ENCODE measurements at places on chromosomes 16 and 17.
A peak's percentile ranks its signal among the peaks of the same experiment; 100 is the strongest.

DNA sequence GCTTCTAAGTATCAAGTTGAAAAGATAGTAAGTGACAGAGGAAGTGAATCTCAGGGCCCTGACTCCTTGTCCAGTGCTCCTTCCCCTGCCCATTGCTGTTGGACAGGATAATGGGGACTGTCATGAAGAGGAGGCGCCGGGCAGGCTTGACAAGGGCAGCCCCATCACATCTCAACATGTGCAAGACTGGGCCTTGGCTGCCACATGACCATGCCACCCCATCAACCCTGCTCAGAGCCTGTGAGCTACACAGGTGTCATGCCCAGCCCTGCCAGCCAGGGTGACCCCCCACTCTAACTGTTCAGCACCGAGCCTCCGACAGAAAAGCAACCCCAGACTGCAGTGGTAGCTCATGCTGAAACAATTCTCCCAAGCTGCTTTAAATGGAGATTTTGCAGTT, 171.6 kb downstream of the C16orf78 start:
- DNase-seq: no peak

DNA sequence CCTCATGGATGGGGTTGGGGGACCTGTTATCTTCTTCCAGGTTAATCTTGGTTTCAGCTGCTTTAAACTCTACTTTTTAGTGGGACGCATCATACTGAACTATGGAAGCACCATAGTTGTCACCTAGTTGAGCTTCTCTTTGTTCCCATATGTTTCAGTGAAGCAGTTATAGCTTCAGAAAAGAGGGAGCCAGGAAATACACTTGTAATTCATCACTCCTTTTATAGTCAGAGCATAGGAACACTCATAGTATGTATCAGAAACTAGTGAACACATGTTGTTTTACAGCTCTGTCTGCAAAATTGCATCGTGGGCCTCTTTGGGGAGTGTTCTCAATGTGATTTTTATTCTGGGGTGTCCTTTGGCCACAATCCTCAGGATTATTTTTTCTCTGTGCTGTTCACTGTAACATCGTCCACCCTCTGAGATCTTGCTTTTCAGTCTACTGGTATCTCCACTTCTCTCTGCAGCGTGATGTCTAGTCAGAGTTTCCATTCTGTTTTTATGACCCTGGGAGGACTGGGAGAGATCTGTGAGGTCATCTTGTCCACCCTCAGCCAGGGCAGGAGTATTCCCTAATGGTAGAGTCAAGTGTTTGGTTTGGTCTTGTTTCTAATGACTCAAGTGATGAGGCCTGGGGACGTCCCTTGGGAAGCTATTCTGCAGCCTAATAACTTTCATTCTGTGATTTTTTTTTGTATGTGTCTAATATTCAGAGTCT, 585.4 kb downstream of the WWOX start:
- DNase-seq: no peak

- no peak for DNase-seq
These were observed 2.5 kb downstream of the HS3ST2 start for GRCh38 chr16:22816475-22816874.

DNA sequence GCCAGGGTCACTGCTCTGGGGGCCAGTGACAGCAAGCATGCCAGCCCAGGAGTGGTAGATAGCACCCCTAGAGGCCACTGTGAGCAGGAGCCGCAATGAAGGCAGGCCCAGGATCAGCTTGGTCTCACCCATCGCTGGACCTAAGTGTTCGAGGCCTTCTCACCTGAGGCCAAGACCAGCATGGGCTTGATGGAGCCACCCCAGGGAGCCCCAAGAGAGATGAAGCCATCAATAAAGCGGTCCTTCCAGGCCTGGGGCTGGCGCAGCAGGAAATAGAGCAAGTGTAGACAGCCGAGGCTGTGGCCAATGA, 1.8 kb downstream of the LCAT start:
- peak; percentile 79 for DNase-seq

- no peak for DNase-seq
These were observed 17.4 kb downstream of the ZNF276 start for GRCh38 chr16:89738538-89739317.

GRCh38 chr17:32656886-32657285, 170.1 kb downstream of the CDK5R1 start:
- DNase-seq: no peak

GRCh38 chr16:56641166-56641565, 2.7 kb downstream of the MT1A start:
- DNase-seq: no peak

DNA sequence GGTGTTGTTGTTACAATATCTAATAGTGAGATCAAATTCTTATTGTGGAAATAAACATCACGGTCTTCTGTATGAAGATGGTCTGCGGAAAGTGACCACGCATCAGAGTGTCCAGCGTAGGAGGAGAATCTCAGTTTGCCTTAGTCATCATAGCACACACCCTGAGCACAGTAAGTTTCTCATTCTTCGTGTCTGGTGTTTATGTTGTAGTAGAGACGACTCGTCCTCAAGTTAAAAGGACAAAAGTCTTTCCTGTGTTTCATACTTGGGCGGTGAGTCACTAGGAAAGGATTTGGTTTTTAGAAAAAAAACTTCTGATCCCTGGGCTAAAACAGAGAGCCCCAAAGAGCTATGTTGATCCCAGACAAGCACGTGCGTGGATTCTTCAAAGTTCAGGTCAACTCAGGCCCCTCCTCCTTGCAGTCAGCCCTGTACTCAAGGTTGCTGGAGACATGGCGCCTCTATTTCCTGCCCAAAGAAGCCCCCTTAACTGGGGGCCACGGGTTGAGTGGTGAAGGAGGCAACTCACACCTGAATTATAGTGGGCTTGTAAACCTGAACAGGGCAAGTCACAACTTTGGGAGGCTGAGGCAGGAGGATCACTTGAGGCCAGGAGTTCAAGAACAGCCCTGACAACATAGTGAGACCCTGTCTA, 170.4 kb downstream of the ZFHX3 start:
- peak; percentile 62 for DNase-seq

- no peak for DNase-seq
These were observed 53.9 kb downstream of the MYO1D start for GRCh38 chr17:32822996-32823395.

DNA sequence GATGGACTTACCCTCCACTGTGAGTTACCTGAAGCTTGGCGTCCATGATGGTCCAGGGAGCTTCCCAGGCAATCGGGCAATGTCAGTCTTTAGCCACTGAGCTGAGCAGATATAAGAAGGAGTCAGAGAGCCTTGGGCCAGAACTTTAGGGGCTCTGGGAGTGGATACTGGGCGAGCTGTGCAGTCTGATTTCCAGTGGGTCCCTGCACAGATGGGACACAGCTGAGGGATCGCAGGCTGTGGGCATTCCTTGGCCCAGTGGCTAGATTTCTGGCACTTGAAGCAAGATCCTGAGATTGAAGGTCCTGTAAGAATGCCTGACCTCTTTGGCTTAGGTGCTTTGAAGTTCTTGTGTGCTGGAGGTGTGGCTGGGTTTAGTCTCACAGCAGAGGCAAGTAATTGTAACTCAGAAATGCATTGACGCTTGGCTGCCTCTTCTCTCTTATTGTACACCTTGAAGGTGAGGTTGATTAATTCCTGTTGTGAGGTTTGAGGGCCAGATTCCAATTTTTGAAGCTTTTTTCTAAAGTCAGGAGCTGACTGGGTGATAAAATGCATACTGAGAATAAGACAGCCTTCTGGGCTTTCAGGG, 2283.8 kb downstream of the TP53TG3F start:
- DNase-seq: no peak

DNA sequence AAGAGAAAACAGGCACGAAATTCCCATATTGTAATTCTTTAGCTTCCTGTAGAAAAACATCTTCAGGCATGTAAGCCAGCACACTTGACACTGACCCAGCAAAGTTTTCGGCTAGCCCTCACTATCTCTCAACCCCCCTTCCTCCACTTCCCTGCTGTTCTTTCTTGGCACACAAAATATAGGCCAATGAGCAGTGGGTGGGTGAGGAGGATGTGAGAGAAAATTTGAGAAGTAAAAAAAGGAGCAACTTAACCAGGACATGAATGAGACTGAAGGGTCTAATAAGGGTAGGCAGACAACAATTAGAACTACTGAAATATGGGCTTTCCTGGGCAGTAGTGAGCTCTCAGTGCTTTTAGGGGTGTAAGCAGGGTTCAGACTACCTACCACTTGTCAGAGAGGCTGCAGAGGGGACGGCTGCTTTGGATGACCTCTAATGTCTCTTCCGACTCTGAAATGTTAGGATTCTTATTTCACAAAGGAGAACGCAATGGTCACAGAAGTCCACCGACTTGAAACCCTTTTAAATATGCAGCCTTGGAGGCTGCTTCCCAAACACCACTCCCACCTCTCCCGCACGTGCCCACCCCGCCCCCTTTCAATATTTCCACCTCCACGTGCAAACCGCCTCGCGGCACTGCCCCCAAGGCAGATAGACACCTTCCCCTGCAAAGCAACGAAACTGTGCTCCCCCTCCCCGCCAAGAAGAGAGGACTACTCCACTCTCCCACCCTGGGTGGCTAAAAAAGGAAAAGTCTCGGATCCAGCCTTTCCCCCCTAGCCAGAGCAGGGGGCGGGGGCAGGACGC, 889 bp downstream of the MBTD1 start:
- peak; percentile 11 for DNase-seq

DNA sequence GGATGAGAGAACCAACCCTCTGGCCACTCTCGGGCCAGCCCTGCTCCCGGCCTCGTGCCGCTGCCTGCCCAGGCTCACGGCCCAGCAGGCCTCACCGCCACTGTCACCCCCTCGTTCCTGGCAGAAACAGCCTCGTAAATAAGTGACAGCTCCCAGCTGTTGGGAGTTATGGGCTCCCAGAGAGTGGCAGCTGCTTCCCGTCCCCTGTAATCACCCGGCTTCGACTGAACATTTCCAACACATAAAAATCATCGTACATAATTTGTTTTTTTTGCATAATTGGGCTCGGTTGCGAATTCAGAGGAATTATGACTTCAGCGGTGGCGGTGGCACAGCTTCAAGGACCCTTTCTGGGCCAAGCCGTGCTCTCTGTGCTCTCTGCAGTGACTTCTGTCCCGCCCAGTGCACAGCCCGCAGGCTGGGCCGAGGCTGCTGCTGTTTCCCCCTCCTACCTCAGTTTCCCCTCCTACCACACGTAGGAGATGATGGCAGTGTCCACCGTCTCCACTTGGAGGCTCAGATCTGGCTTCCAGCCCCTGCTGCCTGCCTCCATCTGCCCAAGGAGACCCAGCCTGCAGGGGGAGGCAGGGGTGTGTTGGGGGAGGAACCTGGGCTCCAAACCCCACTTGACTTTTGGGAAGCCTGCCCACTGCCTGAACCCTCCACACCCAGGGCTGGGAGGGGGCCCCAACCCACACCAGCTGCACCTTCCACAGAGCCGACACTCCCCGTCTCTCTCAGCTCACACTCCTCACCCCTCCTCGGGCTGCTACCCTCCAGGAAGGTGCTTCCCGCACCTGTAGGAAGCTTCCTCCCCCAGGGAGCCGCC, 84.9 kb downstream of the RTN4RL1 start:
- DNase-seq: no peak

DNA sequence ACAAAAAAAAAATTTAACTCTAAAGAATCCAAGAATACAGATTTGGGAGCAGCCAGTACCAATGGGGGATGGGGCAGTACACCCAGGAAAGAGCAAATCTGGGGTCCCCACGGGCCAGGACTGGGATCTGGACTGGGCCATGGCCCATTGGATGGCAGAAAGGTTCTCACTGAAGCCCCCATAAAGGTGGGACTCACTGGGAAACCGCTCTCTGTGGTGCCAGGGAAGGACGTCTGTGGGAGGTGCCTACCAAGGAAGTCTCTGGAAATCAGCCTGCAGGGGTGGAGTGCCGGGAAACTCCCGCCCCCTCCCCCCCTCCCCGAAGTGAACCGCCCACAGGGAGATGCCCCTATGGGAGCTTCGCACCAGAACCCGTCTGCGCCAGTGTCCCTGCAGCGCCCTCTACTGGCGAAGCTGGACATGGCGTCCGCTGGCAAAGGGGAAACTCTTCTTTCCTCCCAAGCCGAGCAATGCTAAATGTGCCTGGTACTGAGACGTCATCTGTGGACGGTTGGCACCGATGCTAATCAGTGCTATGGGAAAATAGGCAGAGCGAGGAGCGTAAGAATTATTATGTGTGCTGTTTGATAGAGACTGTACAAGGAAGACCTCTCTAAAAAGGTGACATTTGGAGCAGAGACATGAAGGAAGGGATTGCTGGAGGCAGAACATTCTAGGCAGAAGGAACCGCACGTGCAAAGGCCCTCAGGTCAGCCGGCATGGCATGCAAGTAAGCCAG, 671.1 kb downstream of the WWOX start:
- peak; percentile 90 for DNase-seq

- no peak for DNase-seq
These were observed 38.0 kb upstream of the CDH15 start for GRCh38 chr16:89133457-89134127.

GRCh38 chr17:83088909-83089308, 9.5 kb downstream of the METRNL start:
- no peak for DNase-seq

DNA sequence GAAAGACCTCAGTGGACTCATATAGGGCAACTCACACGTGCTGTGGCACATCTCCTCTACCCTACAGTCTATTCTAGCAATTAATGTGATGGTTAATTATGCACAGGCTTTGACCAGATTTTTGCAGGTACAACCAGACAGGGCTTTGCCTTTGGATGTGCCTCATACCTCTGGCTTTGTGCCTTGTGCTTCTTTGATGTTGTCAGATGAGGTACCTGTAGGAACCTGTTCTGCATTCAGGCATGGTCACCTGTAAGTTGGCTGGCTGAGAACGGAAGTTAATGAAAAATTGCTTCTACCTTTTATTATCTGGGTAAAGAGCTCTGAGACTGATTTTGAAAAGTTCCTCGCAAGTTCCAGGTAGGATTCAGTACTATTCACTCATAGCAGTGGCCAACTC, 462.9 kb upstream of the ZFHX3 start:
- no peak for DNase-seq

GRCh38 chr17:16513873-16514272, 21.9 kb upstream of the LRRC75A start:
- no peak for DNase-seq
